Urothelium cell line (cell line): ENCODE measurements at places on chromosomes 6 and 20.

DNA sequence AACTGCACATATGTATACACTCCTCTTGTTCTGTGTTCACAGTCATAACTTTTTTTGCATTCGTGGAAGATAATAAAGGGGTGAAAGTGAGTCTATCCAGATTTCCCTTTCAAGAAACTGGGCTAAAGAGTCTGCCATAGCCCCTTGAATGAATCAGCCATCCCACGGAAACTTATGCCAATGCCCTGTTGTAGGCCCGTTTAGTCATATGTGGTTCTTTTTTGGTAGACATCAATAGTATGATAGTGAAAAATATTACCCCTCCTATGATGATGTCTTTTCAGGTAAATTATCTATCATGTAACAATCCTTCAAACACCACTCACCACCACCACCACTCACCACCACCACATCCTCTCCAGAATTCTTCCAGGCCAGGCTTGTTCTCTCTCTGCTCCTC, 99.9 kb upstream of the MYLIP start:
- no peak for DNase-seq

DNA sequence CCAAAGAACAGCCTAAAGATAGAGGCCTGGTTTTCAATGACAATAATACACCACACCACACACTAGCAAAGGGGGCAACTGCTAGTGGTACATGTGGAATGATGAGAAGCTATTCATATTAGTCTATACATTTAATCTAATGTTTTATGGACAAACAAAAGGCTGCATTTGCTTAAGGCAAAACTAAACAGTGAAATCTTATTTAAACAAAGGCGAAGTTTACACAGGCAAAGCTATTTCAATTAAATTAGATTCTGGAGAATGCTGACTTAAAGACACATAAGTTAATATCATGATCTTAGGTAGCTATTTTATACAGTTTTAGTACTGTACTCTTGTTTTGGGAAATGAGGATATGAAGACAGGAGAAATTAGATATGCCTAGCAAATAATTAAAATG, 53.9 kb upstream of the SIM1 start:
- no peak for DNase-seq

DNA sequence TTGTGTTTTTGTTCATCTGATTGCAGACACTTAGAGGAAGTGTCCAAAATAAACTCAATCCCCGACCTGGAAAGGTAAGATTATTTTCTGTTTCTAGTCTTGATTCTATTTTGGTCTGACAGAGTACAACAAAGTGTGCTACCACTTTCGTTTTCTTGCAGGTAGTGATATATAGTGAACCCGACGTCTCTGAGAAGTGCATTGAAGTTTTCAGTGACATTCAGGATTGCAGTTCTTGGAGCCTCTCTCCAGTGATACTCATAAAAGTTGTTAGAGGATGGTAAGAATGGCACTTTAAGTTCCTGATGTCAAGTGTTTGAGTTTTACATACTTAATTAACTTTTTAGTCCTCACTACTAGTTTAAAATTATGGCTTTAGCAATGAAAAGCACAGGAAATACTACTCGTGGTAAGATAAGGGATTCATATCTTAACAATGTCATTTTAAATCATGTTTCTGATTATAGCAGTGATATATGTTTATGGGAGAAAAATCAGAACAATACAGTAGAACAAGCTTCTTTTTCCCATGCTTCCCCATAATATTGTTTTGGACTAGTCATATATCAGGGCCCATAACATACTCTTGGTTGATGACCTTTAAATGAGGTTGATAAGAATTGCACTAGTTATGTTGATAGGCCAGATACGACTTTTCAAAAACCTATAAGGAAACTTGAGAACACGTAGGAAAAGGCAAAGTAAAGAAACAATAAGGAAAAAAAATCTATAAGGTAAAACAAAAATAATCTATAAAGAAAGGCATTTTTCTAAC, 104.0 kb downstream of the RTN4IP1 start:
- DNase-seq: no peak

- DNase-seq: no peak
Measured at GRCh38 chr20:55067158-55067825, 591.9 kb downstream of the DOK5 start.

DNA sequence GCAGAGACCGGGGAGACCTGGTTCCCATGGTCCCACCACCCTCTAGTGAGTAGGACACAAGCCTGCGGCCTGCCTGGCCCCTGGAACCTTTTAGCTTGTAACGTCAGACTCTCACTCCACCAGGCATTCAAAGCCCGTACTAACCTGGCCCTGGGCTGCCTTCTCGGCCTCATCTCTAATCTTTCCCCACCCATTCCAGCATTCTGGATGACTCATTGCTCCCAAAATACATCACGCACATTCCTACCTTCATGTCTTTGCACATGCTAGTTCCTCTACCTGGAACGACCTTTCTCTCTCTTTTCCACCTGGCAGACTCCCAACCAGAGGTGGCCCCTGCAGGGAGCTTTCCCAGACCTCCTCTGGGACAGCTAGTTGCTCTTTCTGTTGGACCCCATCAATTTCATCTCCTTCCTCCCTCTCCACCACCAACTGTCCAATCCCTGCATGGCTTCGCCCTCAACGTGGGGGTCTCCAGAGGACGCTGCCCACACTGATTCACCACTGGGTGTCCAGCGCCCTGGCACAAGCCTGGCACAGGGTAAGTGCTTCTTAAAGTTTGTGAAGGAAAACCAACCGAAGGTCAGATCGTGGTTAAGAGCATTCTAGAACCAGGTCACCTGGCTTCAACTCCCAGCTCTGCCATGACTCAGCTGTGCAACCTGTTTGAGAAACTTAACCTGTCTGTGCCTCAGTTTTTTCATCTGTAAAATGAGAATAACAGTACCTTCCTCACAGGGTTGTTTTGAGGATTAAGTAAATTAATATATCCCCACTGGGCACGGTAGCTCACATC, 35.2 kb downstream of the JPH2 start:
- peak; percentile 85 for DNase-seq

GRCh38 chr6:102327697-102328225, 934.3 kb downstream of the GRIK2 start:
- DNase-seq: no peak

GRCh38 chr6:48098923-48099322, 12.1 kb downstream of the PTCHD4 start:
- no peak for DNase-seq

- peak; percentile 82 for DNase-seq
Measured at GRCh38 chr20:21702553-21703470, 2.7 kb upstream of the PAX1 start.

DNA sequence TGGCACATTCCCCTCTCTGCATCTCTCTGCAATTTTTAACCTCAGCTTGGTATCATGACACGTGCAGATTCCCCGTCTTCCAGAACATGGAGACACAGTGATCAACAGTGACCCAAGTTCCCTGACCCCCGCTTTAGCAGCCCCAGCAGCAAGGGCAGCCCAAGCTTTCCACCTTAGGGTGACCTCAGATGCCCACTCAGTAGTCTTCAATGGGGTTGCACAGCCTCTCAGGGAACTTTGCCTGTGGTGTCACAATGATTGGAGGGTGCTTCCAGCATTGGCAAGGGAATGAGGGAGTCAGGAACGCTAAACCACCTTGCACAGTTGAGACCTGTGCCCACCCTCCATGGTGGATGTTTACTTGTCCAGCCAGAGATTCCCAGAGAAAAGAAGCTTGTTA, 287.1 kb upstream of the CDH4 start:
- no peak for DNase-seq

DNA sequence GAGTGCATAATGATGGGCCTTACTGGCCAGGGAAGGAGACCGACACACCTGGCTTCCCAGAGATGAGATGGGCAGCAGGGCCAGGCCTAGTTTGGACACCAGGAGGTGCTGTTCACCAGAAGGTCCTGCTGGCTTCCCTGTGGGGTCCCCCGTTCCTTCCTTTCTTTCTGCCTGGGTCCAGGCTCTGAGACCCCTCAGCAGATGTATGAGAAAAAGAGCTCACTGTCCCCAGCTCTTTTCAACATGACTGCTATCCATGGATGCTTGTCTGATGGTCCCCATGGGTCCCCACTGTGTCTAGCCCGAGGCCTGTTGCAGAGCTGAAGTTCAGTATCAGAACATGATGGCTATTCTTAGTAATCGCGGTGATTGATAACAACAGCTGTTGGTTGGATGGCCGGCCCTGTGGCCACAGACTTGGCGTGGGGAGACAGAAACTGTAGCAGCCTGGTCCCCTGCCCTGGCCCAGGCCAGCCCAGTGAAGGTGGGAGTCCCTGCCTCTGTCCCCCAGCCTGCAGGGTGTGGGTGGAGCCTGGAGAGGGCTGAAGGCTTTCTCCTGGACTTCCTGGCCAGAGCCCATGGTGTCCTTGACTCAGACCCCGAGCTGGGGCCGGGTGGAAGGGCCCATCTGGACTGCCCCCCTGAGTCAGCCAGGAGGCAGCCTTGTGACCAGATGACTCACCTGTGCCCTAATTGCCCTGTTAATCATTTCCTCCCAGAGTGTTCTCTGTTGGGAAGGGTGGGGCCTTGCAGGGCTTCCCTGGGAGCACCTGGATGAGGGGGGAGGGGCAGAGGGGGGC, 9.9 kb upstream of the BAK1 start:
- DNase-seq: peak; percentile 85

DNA sequence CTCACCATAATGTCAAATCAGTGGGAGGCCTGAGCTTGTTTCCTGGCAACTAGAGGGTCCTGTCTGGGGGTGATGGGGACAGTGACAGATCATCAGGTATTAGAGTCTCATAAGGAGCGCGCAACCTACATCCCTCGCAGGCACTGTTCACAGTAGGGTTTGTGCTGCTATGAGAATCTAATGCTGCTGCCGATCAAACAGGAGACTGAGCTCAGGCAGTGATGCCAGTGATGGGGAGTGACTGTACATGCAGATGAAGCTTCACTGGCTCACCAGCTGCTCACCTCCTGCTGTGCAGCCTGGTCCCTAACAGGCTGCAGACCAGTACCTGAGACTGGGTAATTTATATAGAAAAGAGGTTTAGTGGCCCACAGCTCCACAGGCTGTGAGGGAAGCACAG, 147.3 kb downstream of the TTLL2 start:
- no peak for DNase-seq

DNA sequence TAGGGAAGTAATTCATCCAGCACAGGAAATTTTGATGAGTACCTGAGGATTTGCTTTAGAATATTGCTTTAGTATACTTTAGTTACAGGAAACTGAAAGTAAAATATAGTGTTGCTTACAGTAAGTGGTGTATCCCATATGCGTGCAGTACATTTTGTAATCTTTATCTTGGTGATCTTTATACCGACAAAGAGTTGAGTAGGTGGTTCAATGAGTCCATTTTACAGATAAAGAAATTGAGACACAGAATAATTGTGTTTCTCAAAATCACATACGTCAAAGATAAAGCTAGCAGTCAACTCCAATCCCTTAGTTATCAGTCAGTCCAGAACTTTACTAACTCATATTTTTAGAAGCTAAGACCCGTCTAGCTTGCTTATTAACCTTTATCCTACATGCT, 65.8 kb upstream of the E2F3 start:
- no peak for DNase-seq

DNA sequence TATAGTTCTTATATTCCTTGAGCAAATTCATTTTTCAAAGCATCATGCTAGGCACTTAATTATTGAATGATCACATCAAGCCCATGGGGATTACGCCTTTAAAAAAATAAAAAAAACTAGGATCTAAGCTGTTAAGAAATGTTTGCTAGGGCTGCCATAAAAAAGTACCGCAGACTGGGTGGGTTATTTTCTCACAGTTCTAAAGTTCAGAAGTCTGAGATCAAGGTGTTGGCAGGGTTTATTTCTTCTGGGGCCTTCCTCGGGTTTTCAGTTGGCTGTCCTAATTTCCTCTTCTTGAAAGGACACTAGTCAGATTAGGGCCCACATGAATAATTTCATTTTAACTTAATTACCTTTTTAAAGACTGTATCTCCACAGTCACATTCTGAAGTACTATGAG, 165.6 kb upstream of the RIMS1 start:
- no peak for DNase-seq

- peak; percentile 66 for DNase-seq
Measured at GRCh38 chr20:47493175-47493962, 8.3 kb upstream of the NCOA3 start.

GRCh38 chr6:24205020-24205492, 79.0 kb downstream of the NRSN1 start:
- peak; percentile 17 for DNase-seq

GRCh38 chr6:22271081-22271480, 25.8 kb downstream of the PRL start:
- DNase-seq: no peak

DNA sequence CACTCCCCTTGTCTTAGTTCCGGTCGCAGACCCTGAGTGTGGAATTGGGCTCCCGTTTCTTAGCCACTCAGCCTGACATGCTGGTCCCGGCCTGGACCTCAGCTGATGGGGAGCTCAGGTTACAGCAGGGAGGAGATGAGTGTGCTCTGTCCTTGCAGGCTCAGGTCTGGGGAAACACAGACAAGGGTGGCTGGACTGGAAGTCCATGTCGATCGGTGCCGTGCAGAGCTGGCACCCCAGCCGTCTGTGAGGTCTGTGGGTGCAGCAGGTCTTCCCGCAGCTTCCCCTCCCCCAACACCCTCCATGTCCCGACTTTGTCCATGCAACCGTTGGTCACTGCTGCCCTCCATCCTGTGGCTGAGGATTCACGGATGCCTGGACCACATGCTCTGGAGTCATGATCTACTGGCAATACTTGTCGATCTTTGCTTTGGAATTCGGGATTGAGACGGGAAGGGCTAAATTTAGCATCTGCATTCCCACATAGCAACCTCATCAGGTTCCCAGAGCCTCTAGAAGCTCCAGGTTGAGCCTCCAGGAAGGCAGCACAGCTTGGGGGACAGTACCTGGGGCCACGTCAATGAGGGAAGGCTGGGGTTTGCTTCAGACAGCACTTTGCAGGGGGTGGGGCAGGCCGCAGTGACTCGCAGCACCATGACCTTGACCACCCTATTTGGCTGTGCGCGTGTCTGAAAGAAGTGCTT, 118.8 kb downstream of the PSMB1 start:
- DNase-seq: no peak

- DNase-seq: peak; percentile 17
Measured at GRCh38 chr6:93784794-93785693, 365.7 kb upstream of the EPHA7 start.

DNA sequence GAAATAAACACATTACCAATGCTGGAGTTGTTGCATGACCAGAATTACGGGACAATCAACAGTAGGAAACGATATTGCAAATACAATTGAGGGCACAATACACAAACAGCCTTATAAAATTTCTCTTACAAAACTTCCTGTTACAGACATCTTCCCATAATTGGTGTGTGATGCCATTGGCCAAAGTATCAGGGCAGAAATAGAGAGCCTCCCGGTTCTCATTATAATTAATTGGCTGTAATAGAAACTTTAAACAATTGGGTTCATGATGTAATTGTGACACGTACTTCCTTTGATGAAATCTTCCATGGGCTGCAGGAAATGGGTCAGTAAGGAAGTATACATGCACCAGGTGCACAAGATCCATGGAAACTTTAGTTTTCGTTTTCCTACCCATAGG, 40.3 kb upstream of the RALGAPA2 start:
- no peak for DNase-seq
